ENCODE measurements at places on chromosomes 2 and 18. TPM values are rescaled to one million over a fixed set of nuclear protein-coding genes. Genes with fewer than 3 reads are reported as not detected.

- no peak for DNase-seq
Measured at GRCh38 chr2:167861574-167862193, 385.7 kb downstream of the STK39 start.

DNA sequence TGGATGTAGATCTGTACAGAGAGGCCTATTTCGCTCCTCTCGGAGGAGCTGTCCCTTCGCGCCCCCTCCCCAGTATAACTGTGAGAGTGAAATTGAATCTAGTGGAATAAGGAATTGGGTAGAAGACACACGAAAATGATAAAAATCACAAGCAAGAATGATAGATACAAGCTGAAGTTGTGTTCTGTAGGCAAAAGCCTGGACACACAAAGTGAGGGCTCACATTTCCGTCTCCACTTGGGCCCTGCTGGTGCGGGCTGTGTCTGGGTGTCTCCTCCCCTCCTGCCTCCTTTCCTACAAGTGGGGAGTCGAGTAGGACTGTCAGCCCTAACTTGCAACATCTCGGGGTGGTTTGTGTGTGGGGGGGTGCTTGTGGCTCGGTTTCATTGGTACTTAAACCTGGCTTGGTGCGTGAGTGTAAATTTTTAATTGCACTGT, 457 bp upstream of the SP9 start:
- no peak for DNase-seq

DNA sequence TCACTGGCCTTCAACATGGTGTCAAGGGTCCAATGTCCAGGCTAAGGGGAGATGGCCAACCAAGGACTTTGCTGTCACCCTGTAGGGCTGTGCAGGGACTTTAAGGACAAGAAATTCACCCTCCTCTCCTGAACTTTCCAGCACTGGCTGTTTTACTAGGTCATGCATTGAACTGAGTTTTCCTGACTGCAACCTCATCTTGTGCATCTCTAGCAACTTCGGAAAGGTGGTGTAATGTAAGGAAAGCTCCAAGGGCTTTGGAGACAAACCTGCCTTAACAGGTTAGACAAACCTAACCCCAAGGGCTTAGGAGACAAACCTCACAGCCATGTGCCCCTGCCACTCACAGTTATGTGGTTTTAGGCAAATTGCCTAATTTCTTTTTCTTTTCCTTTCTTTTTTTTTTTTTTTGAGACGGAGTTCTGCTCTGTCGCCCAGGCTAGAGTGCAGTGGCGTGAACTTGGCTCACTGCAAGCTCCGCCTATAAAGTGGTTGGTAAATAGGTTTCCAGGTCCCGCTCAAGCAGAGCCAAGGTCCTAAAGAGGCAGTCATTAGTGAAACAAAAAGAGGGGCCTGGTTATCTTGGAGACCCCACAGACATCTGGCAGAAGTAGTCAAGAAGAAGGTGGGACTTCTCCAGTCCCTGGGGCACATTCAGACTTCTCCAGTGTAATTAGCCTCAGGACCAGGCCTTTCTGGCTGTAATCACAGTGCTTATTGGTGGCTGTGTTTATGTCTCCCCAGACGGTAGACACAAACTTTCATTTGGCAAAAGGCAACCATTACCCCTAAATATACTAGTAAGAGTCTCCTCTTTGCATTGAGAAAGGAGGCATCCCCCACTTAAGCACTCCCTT, 37.6 kb upstream of the PMAIP1 start:
- no peak for DNase-seq

DNA sequence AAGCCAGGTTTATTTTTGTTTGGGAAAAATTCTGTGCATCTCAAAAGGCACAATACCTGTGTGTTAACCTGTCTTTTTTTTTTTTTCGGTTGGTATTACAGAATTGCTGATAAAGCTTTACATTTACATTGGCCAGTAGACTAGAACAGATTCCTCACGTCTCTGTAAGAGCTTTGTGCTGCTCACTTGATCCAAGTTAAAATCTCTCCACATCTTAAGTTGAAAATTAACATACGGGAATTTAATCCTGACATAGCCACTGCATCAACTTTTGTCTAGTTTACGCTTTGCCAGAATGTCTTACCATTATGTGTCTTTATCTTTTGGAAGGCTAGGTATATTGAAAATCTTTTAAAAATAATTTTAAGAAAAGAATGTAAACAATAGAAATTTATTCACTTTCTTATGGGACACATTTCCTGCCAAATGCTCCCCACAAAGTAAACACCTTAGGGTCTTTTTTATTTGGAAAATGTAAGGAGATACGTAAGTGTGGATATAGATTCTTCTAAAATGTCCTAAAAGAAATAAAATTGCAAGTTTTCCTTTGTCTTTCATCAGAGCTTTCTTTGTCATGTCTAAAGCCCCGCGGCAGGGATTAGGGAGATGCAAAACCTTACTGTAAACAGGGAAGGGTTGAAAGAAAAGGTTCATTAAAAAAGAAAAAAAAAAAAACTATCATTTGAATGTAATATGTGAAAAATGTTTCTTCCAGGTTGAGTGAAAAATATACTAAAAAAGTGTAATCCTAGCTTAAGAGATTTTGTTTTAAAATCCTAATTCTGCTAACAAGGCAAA, 912.8 kb downstream of the NRXN1 start:
- DNase-seq = no peak

- DNase-seq = no peak
Measured at GRCh38 chr2:196242131-196242620, 70.8 kb upstream of the STK17B start.

DNA sequence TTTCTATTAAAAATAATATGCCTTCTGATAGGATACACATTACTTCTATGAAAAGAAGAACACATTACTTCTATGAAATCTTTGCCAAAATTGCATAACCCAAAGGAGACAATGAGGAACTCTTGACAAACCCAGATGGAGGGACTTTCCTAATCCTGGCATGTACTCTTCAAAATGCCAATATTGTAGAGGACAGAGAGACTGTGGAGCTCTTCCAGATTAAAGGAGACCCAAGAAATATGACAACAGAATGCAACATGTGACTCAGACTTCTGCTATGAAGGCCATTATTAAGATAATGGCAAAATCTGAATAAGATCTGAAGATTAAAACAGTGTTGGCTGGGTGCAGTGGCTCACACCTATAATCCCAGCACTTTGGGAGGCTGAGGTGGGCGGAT, 22.2 kb downstream of the SOWAHC start:
- DNase-seq = no peak

- DNase-seq = no peak
Measured at GRCh38 chr2:45729753-45730512, 78.5 kb downstream of the PRKCE start.

- DNase-seq = no peak
Measured at GRCh38 chr2:16330571-16330970, 335.1 kb downstream of the CYRIA start.

DNA sequence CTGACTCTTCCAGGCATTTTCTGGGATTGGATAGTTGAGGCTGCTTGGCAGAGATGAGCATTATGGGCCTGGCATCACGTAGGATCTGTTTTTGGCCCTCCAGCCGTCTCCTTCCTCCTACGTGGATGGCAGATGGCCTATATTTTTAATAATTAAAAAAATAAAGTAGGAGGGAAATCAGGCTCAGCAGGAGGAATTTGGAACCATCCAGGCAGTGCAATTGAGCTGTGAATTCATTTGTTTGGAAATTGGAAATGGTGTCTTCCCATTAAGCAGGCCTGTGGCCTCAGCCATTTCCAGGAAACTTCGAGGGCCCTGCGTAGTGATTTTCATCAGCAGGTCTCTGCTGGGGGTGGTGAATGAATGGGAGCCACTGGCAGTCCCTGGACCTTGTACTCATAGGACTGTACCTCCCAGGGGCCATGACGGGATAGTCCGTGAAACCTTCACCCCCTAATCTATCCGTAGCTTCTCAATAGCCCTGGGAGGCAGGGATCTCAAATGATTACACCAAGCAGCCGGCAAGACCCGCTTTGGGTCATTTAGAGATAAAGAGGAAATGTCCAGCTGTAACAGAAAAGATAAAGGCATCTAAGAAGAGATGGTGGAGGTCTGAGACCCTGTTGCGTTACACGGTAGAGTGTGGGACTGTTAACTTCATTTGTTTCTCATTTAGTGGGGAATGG, 73.1 kb upstream of the TNP1 start:
- no peak for DNase-seq

GRCh38 chr2:127138281-127138680, 31.3 kb upstream of the BIN1 start:
- DNase-seq = no peak

DNA sequence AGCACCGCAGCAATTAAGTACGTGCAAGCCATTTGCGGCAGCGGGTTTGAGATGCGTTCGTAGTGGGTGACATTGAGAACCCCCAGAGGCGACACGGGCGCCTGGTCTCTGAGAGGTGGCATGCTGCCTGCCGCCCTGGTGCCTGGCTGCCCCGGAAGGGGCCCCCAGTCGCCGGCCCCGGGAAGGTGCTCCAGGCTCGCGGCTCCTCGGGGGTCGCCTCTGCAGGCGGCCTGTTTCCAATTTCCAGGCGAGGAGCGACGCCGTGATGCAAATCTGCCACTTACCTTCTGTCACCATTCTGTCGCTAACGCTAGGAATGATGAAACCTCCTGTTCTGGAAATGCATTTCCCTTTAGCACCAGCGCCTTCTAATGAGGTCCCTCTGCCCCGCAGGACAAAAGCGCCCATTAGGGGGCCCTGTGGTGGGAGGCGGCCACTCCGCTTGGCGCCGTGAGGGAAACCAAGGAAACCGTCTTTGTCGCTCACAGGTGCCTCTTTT, 13.0 kb downstream of the KIF5C start:
- DNase-seq = no peak

DNA sequence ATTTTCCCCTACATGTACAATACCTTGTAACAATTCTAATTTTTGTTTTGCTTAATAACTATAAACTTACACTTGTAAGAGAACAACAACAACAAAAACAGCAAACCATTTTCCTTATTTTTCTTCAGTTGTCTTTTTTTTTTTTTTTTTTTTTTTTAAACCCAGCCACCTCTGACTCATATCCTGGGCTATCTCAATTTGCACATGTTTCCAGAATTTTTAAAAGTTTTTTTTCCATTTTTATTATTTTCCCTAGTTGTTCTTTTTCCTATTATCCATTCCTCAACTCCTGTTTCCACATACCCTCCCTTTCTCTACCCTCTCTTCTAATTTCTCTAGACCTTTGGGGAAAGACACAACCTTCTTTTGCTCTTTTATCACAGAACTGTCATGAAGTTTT, 112.5 kb downstream of the EFEMP1 start:
- no peak for DNase-seq

- no peak for DNase-seq
Measured at GRCh38 chr2:158072361-158072760, 29.3 kb upstream of the UPP2 start.

GRCh38 chr2:207149249-207150213, 16.2 kb downstream of the KLF7 start:
- DNase-seq = no peak

- DNase-seq = no peak
Measured at GRCh38 chr2:183409662-183410061, 285.4 kb downstream of the NUP35 start.

DNA sequence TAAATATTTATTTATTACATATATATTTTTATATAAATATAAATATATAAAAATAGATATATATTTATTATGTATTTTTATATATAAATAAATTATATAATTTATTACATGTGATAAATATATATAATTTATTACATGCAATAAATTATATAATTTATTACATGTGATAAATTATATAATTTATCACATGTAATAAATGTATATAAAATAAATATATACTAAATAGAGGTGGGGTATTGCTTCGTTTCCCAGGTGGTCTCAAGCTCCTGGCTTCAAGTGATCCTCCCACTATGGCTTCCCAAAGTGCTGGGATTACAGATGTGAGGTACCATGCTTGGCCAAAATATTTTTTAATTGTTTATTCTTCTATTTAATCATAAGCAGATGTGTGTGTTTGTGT, 3.6 kb upstream of the G6PC2 start:
- no peak for DNase-seq

GRCh38 chr2:175205523-175205922, 24.0 kb upstream of the ATP5MC3 start:
- no peak for DNase-seq

DNA sequence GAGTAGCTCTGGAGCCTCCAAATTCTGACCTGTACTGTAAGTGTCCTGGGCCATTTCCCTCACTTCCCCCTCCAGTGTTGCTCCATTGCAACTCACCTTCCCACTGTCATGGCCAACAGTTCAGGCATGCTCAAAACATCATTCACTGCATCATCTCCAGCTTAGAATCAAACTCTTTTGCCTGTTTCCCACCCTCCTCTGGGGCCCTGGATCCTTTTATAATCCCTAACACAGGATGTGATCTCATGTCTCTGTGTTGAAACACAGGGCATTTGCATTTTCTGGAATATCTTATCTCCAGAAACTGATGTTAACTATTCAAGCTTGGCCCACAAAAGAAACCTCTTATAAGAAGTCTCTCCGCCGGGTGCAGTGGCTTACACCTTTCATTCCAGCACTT, 3.0 kb downstream of the DPP4 start:
- no peak for DNase-seq

DNA sequence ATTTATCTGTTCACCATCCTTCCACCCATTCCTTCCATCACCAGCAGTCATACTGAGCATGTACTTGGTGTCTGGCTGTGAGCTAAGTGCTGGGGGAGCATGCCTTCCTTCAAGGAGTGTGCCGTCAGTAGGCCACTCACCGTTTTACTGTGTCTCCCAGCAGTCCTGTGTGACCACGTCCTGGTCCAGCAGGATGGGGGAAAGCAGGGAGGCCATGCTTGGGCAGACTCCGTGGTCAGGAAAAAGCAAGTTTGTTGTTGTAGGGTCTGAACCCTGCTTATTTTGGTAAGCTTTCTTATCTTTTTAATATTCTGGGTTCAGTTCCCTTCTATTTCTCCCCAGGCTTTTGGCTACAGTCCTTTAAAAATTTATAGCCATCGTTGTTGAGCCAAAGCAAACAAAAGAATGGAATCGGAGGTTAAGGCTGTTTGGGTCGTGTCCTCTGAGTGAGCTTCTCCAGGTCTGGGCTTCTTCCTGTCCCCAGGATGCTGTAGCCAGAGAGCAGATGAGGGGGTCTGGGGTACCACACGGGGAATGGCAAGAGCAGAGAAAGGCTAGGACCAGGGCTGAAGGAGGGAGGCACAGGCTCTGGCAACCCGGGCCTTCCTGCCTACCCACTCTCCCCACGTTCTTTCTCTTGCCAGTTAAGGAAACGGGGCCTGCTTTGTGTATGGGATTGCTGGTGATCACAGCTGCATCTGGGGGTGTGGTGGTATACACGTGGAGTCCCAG, 13.5 kb downstream of the SLC30A3 start:
- DNase-seq = no peak

Gene C2orf72
- 0.18 TPM for total RNA-seq

Gene ANKRD62
- total RNA-seq = not detected

Gene ALPI
- not detected for total RNA-seq

Gene LCLAT1
- 24.1 TPM for total RNA-seq

Gene KHK
- 16.3 TPM for total RNA-seq

Gene CCDC121
- total RNA-seq = 0.19 TPM

Gene SLC14A1
- total RNA-seq = 0.54 TPM

Gene HOXD4
- total RNA-seq = not detected

Gene EMX1
- not detected for total RNA-seq

Gene NYAP2
- total RNA-seq = 0.04 TPM

Gene GRHL1
- 0.59 TPM for total RNA-seq

Gene GCKR
- not detected for total RNA-seq

Measured in activated naive CD4-positive, alpha-beta T cell treated with anti-CD3 and anti-CD28 coated beads, Interleukin-2, amount 50 U/mL, for 72 hours (primary cell).